ENCODE measurements at places on chromosomes 2 and 18.

DNA sequence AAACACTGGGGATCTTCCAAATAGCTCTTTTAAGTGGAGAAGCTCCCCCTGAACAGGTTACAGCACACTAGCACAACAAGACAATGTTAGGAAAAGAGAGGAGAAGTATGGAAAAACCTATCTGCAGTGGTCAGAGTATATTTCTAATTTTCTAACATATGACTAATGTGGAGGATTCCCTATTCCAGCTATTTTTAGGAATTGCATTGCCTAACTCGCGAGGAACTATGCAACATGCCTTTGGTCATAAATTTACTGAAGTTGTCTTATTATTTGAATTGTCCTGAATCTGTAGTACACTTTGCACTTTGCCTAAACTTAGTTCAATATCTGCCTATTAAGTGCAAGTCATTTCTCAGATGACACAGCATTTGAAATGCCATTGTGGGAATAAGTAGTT lies 381.4 kb downstream of the CCDC85A start:
- no peak for DNase-seq

- no peak for DNase-seq
These were observed 114.0 kb downstream of the STPG4 start for GRCh38 chr2:47041063-47041462.

DNA sequence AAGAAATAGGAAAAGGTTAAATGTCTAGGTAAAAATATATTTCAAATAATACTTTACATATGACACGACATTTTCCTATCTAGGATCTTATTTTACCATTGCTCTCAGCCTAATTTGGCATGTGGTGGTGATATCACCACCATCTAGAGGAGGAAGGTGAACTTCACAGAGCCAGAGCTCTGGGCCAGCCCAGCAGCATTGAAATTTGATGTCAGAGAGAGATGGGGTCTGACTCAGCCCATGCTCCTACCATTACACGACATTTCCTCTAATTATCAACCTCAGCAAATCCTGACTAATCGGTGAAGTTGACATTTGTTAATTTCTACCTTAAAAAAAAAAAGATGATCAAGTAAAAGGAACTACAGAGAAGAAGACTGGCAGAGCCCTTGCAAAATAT lies 42.3 kb downstream of the LRRTM4 start:
- no peak for DNase-seq

DNA sequence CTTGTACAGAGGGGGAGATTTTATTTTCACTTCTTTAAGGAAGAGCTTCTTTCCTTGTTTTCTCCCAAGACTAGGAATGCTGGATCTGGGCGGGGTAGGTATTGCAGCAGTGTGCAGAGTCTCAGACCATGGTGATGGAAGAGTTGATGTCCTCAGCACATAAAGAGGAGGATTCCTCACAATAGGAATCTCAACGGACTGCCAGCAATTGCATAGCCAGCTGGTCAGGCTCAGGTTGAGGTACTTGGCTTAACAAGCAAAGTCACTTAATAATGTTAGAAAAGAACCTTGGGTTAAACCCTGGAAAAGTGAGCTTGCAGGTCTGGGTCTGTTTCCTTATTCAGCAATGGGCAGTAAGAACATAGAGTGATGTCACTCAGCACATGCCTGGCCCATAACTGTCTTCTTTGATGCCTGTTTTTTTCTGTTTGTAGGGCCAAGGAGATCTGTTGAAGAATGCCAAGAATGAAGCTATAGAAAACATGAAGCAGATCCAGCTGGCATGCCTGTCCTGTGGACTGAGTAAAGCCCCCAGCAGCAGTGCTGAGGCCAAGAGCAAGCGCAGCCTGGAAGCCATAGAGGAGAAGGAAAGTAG lies 342.1 kb downstream of the PLCL1 start:
- no peak for DNase-seq

GRCh38 chr2:179410552-179411356 lies 146.1 kb upstream of the SESTD1 start:
- no peak for DNase-seq

- no peak for DNase-seq
These were observed 16.9 kb downstream of the ZNF521 start for GRCh38 chr18:25335062-25335461.

GRCh38 chr2:11699686-11700670 lies 30.0 kb upstream of the NTSR2 start:
- no peak for DNase-seq

GRCh38 chr18:63974991-63975390 lies 5.1 kb downstream of the SERPINB8 start:
- no peak for DNase-seq

DNA sequence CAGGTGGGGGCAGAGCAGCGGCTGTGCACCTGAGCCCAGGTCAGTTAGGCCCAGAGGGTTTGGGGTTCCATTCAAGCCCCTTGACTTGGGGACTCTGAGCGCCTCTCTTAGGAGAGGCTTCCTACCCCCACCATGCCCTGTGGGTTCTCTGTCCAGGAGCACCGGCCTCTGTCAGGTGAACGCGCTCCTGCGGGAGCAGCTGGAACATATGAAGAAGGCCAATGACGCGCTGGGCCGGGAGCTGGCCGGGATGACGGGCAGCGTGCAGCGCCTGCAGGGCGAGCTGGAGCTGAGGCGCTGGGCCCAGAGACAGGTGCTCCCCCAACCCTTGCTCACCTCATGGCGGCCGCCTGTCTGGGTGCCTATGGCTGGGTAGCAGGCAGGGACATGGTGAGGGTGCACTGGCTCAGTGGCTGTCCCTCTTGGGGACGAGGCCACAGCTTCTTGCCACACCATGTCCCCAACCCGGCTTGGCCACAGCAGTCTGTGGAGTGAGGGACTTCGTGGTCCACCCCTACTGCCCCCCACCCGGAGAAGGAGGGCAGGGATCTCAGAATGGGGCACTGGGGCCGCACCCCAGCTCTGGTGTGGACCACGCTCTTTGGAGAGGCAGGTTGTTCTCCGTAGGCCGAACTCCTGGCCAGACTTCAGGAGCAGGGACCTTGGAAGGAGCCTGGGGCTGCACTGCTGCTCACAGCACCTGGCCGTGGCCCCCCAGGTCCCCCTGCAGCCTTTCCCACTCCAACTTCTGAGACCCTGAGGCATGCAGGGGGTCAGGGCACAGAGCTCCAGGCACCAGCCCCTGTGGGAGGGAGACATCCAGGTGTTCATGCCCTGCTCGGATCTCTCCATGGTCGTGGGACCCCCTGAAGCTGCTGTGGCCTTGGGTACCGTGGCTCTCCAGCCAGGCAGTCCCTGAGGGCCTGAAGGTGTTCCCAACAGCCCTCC lies 19.7 kb downstream of the CROCC2 start:
- no peak for DNase-seq

GRCh38 chr2:25324905-25325592 lies 16.7 kb downstream of the DNMT3A start:
- DNase-seq, result peak; percentile 45

GRCh38 chr2:31049264-31049663 lies 89.0 kb downstream of the GALNT14 start:
- no peak for DNase-seq

GRCh38 chr18:1965016-1965415 lies 606.3 kb downstream of the METTL4 start:
- DNase-seq, result no peak

- DNase-seq, result no peak
These were observed 10.9 kb downstream of the TRIP12 start for GRCh38 chr2:229910832-229911412.

- DNase-seq, result no peak
These were observed 348.7 kb upstream of the CDH20 start for GRCh38 chr18:60984510-60984909.

GRCh38 chr18:79856119-79857007 lies 58.6 kb downstream of the KCNG2 start:
- DNase-seq, result no peak

DNA sequence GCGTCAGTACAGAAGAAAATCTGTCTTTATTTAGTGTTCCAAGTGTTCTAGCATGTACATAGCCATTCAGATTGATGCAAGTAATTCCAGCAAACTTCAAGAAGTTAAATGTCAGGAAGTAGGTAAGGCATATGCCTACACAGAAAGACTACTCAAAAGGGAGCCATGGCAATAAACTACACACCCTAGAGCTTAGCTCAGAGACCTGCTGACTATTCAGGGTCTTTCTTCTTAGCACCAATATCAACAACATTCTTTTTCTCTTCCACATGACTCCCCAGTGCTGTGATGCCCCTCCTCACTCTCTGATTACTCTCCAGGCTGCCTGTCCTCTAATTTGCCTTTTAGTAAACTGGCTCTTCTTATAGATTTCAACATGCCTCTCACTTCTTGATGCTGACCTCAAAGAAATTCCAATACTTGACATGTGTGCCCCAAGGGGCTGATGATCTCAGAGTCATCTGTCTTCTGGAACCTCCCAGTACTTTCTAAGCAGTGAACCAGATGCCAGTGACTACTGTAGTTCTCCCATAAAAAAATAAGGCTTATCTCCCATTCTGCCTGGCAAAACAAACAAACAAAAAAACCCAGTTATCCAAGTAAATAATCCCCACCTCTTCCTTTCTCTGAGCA lies 909.2 kb upstream of the FANCL start:
- DNase-seq, result no peak

GRCh38 chr2:26494199-26494598 lies 16.3 kb upstream of the OTOF start:
- DNase-seq, result no peak

DNA sequence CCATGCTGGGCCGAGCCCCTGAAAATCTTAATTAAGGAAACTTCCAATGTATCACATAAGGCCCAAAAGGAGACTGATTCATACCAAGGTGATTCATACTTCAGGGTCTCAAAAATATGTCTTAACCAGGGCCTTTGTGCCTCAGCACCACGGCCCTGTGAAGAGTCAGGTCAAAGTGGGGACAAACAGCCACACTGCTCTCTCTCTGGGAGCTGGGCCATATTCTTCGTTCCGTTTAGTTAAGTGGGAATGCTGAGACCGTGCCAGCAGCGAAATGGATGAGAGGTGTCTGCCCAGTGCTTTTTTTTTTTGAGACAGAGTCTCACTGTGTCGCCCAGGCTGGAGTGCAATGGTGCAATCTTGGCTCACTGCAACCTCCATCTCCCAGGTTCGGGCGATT lies 9.3 kb upstream of the PTMA start:
- DNase-seq, result no peak

DNA sequence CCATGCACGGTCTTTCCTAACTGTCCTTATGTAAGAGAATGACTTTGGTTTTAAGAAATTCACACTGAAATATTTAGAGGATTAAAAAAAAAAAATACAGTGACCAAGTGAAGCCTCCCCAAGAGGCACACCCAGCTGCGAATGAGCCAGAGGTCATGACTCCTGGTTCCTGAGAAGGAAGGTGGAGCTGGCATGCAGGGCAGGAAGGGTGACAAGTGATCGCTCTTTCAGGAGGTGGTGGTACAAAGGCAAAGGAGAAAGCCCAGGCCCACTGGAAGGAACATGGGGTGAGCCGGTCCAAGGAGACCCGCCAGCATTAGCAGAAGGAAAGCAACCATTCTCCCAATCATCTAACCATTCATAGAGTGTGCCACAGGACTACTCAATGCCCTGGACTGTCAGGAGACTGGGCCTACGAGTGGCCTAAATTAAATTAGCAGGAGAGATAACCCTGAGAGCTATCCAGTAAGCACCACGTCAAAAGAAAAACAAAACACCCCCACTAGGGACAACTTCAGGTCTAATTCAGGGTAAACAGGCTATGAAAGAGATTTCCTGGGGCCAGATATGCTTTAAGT lies 7.8 kb downstream of the INO80C start:
- no peak for DNase-seq

DNA sequence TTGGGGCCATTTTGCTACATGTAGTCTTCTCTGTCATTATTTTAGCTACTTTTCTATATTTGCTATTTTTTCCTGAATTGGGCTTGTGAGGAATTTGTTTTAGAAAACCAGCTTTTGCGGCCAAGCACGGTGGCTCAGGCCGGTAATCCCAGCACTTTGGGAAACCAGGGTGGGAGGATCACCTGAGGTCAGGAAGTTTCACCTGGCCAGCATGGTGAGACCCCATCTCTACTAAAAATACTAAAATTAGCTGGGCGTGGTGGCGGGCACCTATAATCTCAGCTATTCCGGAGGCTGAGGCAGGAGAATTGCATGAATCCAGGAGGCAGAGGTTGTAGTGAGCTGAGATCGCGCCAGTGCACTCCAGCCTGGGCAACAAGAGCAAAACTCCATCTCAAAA lies 4.7 kb downstream of the SEPTIN2 start:
- DNase-seq, result no peak

GRCh38 chr18:73060666-73061288 lies 193.0 kb upstream of the NETO1 start:
- DNase-seq, result no peak

DNA sequence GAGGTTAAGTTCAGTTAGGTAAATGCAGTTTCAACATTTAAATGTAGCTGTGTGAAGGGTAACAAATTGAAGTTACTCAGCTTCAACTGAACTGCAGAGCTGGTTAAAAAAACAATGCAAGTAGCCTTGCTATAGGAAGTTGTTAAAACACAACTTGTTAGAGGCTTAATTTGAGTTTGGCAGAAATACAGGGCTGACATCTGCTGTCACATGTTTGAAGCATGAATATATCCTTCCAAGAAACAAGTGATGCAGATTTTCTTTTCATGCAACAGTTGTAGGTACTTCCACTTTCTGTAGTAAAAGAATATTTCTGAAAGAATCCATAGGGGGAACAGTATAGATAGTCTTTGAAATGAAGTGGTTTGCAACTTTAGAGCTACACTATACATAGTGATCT lies 208.7 kb upstream of the RASGRP3 start:
- DNase-seq, result no peak

- DNase-seq, result no peak
These were observed 22.4 kb upstream of the MSGN1 start for GRCh38 chr2:17793803-17794354.

GRCh38 chr2:215914054-215914776 lies 99.1 kb downstream of the MREG start:
- DNase-seq, result no peak

GRCh38 chr2:142796161-142796560 lies 81.3 kb upstream of the KYNU start:
- DNase-seq, result no peak

DNA sequence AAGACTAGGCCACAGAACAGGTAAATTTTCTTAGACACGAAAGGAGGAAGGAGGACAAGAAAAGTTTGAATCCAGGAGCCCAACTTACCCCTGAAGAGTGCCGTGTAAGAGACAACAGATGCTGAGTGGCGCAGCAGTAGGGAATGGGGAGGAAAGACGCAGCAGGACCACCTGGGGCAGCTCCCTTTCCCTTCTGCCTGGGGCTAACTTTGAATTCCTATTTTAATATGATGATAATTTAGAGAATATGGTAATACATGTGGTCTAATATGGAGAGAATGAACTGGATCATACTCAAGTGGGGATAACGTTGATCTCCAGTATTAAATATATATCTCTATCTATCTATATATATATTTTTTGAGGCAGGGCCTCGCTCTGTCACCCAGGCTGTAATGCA lies 69.3 kb downstream of the CLIP4 start:
- DNase-seq, result no peak

GRCh38 chr18:37321582-37322491 lies 243.8 kb downstream of the CELF4 start:
- no peak for DNase-seq

GRCh38 chr18:11808001-11808855 lies 43.0 kb upstream of the CHMP1B start:
- DNase-seq, result no peak

Data from stimulated activated CD8-positive, alpha-beta memory T cell treated with anti-CD3 and anti-CD28 coated beads, Interleukin-15, amount 100 ng/mL, for 4 hours (primary cell).